ENCODE measurements at places on chromosomes 6 and 20. TPM values are rescaled to one million over a fixed set of nuclear protein-coding genes. Genes with fewer than 3 reads are reported as not detected.

GRCh38 chr6:148629181-148629580 is 117.6 kb upstream of the UST start:
- H3K36me3 ChIP-seq, result no peaks in the 10 kb centered on the region
- no peak for DNase-seq
- H3K27me3 ChIP-seq, result no peaks in the 10 kb centered on the region

DNA sequence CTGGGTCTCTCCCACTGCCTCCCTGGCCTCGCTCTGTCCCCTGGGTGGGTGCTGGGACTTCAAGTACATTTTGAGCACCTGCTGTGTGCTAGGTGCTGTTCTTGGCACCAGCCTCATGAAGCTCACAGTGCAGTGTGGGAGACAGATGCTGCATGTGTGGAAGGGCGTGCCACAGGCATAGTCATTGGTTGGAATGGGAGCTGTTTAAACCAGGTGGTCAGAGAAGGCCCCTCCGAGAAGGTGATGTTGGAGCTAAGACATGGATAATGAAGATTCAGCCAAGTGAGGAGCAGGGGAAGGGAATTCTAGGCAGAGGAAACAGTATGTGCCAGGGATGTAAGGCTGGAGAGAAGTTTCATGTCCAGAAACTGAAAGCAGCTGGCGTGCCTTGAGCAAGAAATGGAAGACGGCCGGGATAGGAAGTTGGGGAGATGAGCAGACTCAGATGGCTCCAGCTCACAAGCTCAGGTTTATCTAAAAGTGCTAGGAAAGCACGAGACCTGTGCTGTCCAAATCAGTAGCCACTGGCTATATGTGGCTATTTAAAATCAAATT is 9.9 kb downstream of the LPIN3 start:
- no peak overlapping the region for H3K4me3 ChIP-seq
- DNase-seq, result no peak
- no peak overlapping the region for H3K27ac ChIP-seq
- H3K4me1 ChIP-seq, result no peaks in the 10 kb centered on the region

DNA sequence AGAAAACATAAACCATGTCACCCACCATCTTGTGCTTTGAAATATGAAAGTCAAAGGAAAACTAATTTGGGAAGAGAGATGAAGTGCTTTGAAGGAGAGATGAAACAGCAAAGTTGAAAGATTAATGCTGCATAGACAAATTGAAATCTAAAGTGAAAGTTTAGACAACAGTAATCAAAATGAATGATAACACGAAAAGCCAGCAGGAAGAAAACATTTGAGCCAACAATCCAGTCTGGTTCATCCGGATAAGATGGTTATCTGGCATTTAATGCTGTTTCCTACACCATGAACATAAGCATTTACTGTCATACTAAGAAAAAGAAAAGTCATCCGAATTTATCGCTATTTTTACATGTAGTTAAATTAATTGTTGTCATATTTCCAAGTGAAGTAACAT is 595 bp downstream of the HAO1 start:
- H3K27ac ChIP-seq, result no peak overlapping the region
- no peak for DNase-seq
- no peaks in the 10 kb centered on the region for H3K27me3 ChIP-seq
- peaks cover 10% of the 10 kb centered on the region for H3K4me1 ChIP-seq
- no peaks in the 10 kb centered on the region for H3K36me3 ChIP-seq
- H3K4me3 ChIP-seq, result no peak overlapping the region

DNA sequence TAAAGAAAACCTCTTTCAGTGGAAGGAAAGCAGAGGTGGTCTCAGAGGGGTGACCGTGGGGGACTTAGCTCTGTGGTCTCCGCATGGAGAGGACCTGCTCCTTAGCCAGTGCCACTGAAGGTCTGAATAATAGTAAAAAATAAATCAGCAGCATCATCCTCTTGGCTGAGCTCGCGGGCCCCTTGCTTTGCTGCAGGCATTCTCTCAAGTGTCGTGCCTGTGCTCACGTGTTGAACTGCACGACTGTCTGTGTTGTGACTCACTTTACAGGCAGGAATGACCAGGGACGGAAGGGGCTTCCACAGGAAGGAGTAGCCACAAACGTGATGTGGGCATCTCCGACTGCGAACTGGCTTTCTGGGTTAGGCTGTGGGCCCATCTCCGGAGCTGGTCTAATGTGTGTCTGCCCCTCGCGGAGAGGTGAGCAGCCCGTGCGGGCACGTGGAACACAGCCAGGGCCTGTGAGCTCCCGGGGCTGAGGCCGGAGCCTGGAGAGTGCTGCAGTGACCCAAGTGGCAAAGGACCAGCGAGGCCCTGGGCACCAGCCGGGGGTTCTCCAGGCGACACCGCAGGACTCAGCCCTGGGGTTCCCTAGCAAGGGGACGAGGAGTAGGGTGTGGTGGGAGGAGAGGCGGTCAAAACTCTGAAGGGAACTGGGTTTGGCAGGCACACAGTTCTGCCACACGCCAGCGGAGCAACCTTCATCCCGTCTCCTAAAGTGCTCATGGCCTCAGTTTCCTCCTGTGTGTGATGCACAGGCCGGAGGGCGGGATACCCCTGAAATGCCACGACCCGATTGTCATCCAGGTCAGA is 89.2 kb downstream of the RAMACL start:
- H3K27me3 ChIP-seq, result no peaks in the 10 kb centered on the region
- no peak overlapping the region for H3K4me3 ChIP-seq
- H3K27ac ChIP-seq, result no peak overlapping the region
- no peak for DNase-seq
- H3K4me1 ChIP-seq, result no peaks in the 10 kb centered on the region

GRCh38 chr6:167856999-167857660 is 30.4 kb downstream of the AFDN start:
- peaks cover 11% of the 10 kb centered on the region for H3K4me1 ChIP-seq
- no peak overlapping the region for H3K27ac ChIP-seq
- DNase-seq, result no peak
- H3K4me3 ChIP-seq, result no peak overlapping the region
- H3K27me3 ChIP-seq, result no peaks in the 10 kb centered on the region

NHSL1 gene
- 105 TPM for total RNA-seq

KCNB1 gene
- total RNA-seq, result 2.5 TPM

OOEP gene
- total RNA-seq, result 0.87 TPM
